ENCODE measurements at places on chromosomes 13 and 19. TPM values are rescaled to one million over a fixed set of nuclear protein-coding genes. Genes with fewer than 3 reads are reported as not detected.

Gene PGLYRP1
- total RNA-seq: not detected

Gene C5AR1
- total RNA-seq: not detected

Gene ZNF835
- total RNA-seq: 0.40 TPM

Gene ZNF497
- total RNA-seq: 0.59 TPM

Gene FGF22
- total RNA-seq: not detected

Gene CACNG6
- 3.9 TPM for total RNA-seq

Gene FUT2
- total RNA-seq: not detected

Gene ADAMTS10
- 12.3 TPM for total RNA-seq

Gene LRRC63
- not detected for total RNA-seq

Gene CCDC61
- 12.1 TPM for total RNA-seq

Gene ZNF723
- total RNA-seq: not detected

Gene SLC46A3
- 1.7 TPM for total RNA-seq

Gene STOML3
- not detected for total RNA-seq

Gene SIAH3
- total RNA-seq: not detected

Gene LHB
- total RNA-seq: not detected

Gene CGB2
- not detected for total RNA-seq

Gene HSH2D
- total RNA-seq: not detected

Gene RASGRP4
- not detected for total RNA-seq

Gene ISYNA1
- 26.0 TPM for total RNA-seq

Gene CEACAM8
- total RNA-seq: not detected

Gene ZNF320
- total RNA-seq: 9.0 TPM

Gene FCHO1
- total RNA-seq: 3.3 TPM

Gene KCNJ14
- 0.39 TPM for total RNA-seq

Gene MCF2L
- 3.3 TPM for total RNA-seq

Gene NXNL1
- not detected for total RNA-seq

Data from mammary microvascular endothelial cell (primary cell).